ENCODE measurements at places on chromosomes 12 and 14. TPM values are rescaled to one million over a fixed set of nuclear protein-coding genes. Genes with fewer than 3 reads are reported as not detected.

The PARP2 gene
- 5.6 TPM for total RNA-seq

The OR4E2 gene
- not detected for total RNA-seq

The TAS2R46 gene
- 2.0 TPM for total RNA-seq

The TSHR gene
- total RNA-seq: not detected

The CELA1 gene
- total RNA-seq: not detected

The ACVR1B gene
- 12.4 TPM for total RNA-seq

The KLRC2 gene
- total RNA-seq: not detected

The NEUROD4 gene
- total RNA-seq: not detected

- H3K27ac ChIP-seq: no peak overlapping the region
- H3K4me3 ChIP-seq: no peak overlapping the region
- H3K36me3 ChIP-seq: no peaks in the 10 kb centered on the region
- peaks cover 4% of the 10 kb centered on the region for H3K27me3 ChIP-seq
- no peak for DNase-seq
Observed at GRCh38 chr14:101082436-101083384, 179.2 kb upstream of the RTL1 start.

DNA sequence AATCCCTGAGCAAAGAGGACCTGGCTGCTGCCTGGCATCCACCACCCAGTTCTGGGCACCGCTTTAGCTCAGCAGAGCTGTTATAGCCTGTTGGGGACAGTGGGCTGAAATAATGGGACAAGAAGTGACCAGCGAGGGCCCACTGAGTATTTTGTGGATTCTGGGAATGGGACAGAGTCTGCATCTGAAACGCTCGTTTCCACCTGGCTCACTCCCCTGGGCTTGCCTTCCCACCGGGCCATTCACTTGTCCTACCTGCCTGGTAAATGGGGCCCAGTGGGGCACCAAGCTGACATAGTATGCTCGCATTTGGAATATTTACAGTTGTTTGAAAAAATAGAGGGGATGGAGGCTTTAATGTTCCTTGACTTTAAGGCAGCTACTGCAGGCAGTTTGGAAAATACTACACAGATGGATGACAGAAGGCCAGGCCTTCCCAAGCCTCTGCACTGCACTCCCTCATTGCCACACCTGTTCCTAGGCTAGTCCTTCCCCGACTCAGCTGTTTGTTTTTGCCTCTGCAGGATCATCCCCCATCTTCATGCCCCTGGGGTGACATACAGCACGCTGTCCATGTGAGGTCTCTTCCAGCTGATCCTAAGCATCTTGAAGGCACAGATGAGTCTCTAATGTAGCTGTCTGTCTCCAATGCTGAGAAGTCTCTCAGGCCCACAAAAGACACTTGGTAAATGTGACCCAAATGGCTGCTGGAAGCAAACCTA lies 61.3 kb upstream of the DICER1 start:
- peaks cover 6% of the 10 kb centered on the region for H3K4me1 ChIP-seq
- H3K36me3 ChIP-seq: no peaks in the 10 kb centered on the region
- DNase-seq: no peak
- no peak overlapping the region for H3K27ac ChIP-seq
- H3K4me3 ChIP-seq: no peak overlapping the region

GRCh38 chr12:89765959-89766824 lies 57.6 kb upstream of the ATP2B1 start:
- H3K27ac ChIP-seq: no peak overlapping the region
- H3K27me3 ChIP-seq: no peaks in the 10 kb centered on the region
- DNase-seq: no peak
- H3K4me1 ChIP-seq: peaks cover 7% of the 10 kb centered on the region
- H3K36me3 ChIP-seq: no peaks in the 10 kb centered on the region
- H3K4me3 ChIP-seq: no peak overlapping the region

- no peak overlapping the region for H3K27ac ChIP-seq
- H3K36me3 ChIP-seq: no peaks in the 10 kb centered on the region
- H3K4me3 ChIP-seq: no peak overlapping the region
- no peak for DNase-seq
Observed at GRCh38 chr12:39897315-39897714, 208.6 kb downstream of the SLC2A13 start.

DNA sequence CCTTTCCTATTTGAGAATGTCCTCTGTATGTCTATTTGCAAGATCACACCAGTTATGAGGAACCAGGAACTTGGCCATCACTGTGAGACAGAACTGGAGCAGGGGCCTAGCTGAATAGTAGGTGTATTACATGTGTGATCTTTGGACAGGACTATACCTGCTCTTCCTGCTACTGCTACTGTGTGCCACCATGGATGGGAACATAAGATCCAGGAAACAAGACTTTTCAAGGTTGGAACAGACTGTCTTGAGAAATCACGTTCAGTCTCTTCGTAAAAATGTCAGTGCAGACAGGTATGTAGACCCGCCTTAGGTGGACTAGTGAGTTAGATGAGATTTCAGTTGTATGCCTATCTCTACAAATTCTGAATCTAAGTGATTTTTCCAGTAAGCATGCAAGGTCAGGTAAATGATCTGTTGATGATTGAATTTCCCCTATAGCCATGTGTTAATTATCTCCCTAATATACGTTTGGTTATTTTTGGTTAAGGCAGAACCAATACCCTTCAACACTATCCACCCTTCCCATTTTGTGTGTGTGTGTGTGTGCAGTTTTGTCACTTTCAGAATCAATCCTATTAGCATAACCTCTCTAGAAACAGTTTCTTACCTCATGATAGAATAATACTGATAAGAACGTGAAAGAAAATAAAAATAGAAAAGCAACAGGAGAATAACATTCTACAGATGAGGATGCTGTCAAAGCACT lies 7.1 kb downstream of the A2M start:
- H3K4me1 ChIP-seq: no peaks in the 10 kb centered on the region
- H3K4me3 ChIP-seq: no peak overlapping the region
- DNase-seq: no peak
- H3K36me3 ChIP-seq: no peaks in the 10 kb centered on the region
- H3K27me3 ChIP-seq: no peaks in the 10 kb centered on the region

DNA sequence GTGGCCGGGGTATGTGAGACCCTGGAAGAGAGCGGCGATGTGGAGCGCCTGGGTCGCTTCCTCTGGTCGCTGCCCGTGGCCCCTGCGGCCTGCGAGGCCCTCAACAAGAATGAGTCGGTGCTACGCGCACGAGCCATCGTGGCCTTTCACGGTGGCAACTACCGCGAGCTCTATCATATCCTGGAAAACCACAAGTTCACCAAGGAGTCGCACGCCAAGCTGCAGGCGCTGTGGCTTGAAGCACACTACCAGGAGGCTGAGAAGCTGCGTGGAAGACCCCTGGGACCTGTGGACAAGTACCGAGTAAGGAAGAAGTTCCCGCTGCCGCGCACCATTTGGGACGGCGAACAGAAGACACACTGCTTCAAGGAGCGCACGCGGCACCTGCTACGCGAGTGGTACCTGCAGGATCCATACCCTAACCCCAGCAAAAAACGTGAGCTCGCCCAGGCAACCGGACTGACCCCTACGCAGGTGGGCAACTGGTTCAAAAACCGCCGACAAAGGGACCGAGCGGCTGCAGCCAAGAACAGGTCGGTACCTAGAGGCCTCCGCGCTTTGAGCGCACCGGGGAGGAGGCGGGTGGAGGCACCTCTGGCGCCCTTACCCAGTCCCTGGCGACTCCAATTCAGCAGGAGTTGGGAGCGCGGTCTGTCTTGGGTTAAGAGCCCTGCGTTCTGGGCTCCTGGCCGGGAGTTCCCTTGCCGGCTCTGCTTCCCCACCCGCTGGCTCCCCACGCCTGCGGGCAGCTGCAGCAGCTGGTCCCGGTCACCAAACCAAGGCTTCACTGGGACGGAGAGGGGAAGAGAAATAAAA lies 700 bp downstream of the SIX6 start:
- peaks cover 81% of the 10 kb centered on the region for H3K27me3 ChIP-seq
- H3K4me1 ChIP-seq: no peaks in the 10 kb centered on the region
- DNase-seq: peak; percentile 29
- H3K27ac ChIP-seq: no peak overlapping the region

DNA sequence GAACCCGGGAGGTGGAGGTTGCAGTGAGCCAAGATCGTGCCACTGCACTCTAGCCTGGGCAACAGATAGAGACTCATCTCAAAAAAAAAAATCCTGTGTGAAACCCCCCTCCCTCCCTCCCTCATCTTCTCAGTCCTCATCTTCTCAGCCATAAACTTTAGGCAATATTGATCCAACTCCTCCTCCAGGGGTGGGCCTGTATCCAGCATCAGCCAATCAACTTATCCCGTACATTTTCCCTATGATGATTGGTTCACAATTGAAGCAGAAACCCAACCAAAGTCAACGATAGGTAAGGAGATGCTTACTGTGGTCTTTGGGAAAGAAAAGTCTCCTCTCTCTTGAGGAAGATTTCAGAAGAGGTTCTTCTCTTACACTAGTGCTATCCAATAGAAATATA lies 33.5 kb upstream of the CIT start:
- no peak for DNase-seq
- no peaks in the 10 kb centered on the region for H3K4me1 ChIP-seq
- no peaks in the 10 kb centered on the region for H3K36me3 ChIP-seq
- H3K27me3 ChIP-seq: no peaks in the 10 kb centered on the region
- no peak overlapping the region for H3K4me3 ChIP-seq
- H3K27ac ChIP-seq: no peak overlapping the region

DNA sequence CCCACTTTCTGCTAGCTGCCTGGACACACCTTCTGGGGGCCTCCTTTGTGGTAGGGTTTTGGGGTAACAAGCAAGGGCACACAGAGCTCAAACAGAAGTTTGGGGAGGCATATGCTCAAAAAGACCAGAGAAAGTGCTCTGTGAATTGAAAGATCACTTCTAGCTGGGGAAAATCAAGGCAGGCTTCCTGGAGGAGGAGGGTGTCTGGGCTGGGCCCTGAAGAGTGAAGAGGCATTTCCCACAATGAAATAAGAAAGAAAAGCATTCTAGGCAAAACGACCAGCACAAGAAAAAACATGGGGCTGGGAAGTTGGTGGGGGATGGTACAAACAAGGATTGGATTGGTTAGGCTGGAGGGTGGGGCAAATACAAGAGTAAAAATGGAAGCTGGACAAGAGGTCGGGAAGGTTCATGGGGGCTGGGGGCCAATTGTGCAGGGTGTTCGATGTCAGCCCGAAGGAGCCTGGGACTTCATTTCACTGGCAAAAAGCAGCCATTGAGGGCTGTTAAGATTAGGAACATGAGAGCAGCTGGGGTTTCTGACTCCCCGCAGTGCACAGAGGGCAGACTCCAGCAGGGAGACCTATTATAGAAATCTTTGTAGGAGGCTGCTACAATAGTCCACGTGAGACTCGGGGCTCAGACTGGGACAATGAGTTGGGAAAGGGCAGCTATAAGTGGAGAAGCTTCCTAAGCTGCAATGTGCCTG lies 51.5 kb upstream of the CMKLR1 start:
- no peaks in the 10 kb centered on the region for H3K27me3 ChIP-seq
- no peak overlapping the region for H3K27ac ChIP-seq
- no peak for DNase-seq

GRCh38 chr12:116166306-116166705 lies 111.2 kb downstream of the MED13L start:
- DNase-seq: no peak
- H3K27ac ChIP-seq: no peak overlapping the region
- H3K27me3 ChIP-seq: no peaks in the 10 kb centered on the region
- no peaks in the 10 kb centered on the region for H3K36me3 ChIP-seq

- DNase-seq: peak; percentile 95
- peak overlapping the region; percentile 60 for H3K27ac ChIP-seq
- peaks cover 18% of the 10 kb centered on the region for H3K4me1 ChIP-seq
- no peaks in the 10 kb centered on the region for H3K36me3 ChIP-seq
- no peaks in the 10 kb centered on the region for H3K27me3 ChIP-seq
Observed at GRCh38 chr12:11765817-11766794, 116.6 kb downstream of the ETV6 start.

Measured in fibroblast of lung (primary cell).